Kidney epithelial cell (primary cell): ENCODE measurements at places on chromosomes 5 and 9. TPM values are rescaled to one million over a fixed set of nuclear protein-coding genes. Genes with fewer than 3 reads are reported as not detected.

DNA sequence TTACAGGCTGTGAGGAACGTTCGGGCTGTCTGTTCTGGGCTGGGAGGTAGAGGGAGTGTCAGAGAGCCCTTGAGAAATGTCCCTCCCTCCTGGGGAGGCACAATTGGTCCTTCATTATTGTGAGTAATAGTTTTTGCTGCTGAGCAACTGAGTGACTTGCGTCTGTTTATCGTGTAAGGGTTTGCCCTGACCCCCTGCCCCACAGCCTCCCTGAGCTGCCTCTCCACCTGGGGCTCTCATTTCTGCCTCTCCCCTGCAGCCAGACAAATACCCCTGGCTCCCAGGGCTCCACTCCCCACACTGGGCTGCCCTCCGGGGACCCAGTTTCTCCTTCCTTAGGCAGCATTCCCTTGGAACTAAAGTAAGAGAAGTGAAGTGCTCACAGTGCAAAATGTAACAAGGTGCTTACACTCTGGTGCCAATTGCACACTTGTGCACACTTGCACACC lies 174.9 kb upstream of the MVB12B start:
- DNase-seq = no peak

DNA sequence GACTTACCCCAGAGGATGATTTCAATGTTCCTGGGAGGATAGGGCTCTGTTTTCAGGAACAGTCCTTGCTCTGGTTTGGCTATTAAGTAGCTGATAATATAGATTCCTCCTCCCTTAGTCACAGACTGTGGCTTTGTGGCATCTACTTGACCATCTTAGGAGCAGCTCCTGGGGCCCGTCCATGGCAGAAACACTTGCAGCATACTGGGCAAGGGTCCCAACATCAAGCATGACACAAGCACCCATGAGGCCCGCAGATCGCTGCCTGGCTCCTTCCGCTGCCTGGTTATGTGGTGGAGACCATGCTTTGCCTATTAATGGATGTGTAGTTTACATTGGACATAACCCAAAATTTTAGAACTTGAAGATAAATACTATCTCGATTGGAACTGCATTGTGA lies 170.1 kb downstream of the ICE1 start:
- no peak for DNase-seq

- no peak for DNase-seq
These were observed 54.0 kb upstream of the MCCC2 start for GRCh38 chr5:71533142-71533541.

GRCh38 chr9:74753650-74754049 lies 134.1 kb downstream of the TRPM6 start:
- peak; percentile 7 for DNase-seq

GRCh38 chr9:111051400-111051799 lies 13.1 kb upstream of the LPAR1 start:
- no peak for DNase-seq

DNA sequence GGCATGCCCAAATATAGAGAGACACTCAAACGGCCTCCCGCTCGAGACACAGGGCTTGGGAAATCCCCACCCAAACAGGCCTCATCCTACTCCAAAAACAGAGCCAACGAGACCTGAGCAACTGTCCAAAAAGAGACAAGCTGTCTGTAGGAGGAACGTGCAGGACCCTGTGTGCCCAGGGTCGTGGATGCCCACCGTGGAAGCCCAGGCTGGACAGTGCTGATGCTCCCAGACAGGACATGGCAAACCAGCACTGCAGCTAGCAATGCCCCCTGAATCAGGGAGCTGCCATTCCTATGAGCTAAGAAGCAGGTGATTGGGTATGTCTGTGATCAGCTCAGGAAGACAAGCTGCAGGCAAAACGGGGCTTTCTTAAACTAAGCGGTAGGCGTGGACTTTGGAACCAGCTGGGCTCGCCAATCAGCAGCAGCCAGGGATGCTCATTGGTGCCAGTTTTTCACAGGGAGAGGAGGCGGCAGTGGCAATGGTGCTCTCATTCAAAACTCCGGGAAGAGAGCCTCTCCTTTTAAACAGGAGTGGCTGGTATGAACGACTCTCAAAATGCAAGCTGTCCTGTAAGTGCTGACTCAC lies 113.1 kb upstream of the IRX2 start:
- DNase-seq = no peak

- DNase-seq = no peak
These were observed 900 bp upstream of the HAVCR2 start for GRCh38 chr5:157109744-157110143.

DNA sequence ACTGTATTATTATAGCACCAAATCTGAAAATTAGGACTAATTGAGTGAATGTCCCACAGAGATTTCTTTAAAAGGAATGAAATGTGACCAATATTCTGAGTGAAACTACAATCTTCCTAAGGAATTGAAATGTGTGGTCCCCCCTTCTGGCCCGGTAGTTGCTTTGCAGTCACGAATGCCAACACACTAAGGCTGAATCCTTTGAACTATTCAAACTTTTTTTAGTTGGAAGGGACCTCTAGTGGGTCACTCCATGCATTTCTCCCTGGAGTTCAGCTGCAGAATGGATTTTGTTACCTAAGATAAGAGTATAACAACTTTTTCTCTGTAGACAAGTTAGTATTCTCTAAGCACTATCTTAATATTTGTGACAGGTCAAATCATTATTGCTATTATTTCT lies 2.8 kb downstream of the CDH6 start:
- DNase-seq = no peak

DNA sequence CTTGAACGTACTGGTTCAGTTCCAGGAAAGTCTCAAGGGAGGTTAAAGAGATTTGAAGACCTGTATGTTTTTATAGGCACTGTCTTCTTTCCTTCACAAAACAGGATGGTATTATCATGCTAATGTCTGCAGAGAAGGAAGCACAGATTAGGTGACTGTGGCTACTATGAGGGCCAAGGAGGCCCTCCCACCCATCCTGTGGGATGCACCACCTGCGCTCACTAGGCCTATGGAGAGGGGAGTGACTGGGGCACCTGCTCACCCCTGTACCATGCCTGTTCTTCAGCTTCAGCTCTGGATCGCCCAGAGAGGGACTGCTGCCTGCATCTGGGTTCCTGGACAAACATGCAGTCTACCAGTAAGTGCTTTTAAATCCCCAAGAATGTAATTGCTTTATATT lies 469.4 kb downstream of the CCDC171 start:
- DNase-seq = no peak

GRCh38 chr5:65721050-65721719 lies 724 bp downstream of the SGTB start:
- no peak for DNase-seq

GRCh38 chr9:135741276-135742219 lies 39.6 kb downstream of the KCNT1 start:
- no peak for DNase-seq

DNA sequence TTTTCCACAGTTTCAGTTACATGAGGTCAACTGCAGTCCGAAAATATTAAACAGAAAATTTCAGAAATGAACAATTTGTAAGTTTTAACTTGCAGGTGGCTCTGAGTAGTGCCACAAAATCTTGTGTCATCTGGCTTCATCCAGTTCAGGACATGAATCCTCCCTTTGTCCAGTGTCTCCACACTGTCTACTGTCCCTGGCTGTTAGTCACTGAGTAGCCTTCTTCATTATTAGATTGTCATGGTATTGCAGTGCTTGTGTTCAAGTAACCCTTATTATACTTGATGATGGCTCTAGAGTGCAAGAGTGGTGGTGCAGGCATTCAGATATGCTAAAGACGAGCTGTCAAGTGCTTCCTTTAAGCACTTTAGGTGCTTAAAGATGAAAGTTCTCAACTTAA lies 65.3 kb downstream of the CFAP95 start:
- DNase-seq = no peak

- no peak for DNase-seq
These were observed 32.1 kb upstream of the LMNB1 start for GRCh38 chr5:126744836-126745235.

DNA sequence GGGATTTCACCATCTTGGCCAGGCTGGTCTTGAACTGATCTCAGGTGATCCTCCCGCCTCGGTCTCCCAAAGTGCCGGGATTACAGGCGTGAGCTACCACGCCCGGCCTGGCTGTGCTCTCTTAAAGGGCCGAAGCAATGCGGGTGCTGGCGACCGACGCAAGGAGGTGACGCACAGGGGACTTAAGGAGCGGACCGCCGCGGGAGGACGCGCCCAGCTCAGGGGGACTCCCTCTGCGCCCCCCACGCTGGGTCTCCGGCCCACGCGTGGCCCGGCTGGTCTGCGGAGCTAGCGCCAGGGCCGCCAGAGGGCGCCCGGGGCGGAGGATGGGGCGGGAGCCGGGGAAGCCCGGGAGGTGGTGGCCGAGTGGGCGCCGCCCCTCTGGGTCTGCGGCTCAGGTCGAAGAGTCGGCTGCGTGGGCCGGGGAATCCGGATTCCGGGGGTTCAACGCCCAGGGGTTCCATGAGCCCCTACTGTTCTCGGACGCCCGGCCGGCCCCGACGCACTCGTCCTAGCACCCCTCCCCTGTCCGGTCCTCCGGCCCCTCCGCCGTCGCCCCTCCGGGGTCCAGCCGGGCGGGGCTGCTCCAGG lies 502 bp upstream of the CERCAM start:
- no peak for DNase-seq

DNA sequence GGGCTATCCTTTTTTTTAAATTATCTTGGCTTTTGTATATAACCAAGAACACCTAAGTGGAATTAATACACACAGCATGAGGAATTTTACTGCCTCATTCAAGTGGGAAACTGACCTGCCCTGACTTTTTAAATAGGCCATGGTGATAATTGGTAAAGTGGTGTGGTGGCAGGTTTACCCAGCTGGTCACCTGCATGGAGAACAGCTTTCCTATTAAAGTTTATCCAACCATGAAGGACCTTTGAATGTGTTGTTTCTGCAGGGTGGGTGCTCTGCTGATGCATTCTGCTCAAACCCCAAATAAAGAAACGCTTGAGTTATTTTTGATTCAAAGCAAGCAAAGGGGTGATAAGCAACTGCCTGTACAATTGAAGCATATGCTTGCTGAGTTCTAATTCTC lies 261.0 kb upstream of the GRIN3A start:
- DNase-seq = peak; percentile 23

- DNase-seq = no peak
These were observed 21.1 kb upstream of the IL9 start for GRCh38 chr5:135916638-135917263.

DNA sequence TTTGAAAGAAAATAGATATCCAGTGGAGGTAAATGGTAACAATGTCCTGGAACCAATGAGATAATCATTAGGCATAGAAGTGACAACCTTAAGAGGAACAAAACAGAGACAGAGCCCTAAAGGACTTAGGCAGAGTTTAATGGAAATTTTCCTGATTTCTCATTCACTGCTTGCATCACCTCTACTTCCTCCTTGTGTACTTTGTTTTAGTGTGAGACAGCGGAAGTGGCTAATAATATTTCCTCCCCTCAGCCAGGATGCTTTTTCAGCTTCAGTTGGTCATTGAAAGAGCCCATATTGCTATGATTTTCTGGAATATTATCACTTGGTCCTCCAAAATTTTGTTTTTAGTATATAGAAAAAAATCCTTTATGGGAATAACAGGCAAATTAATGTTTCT lies 153.4 kb upstream of the MPDZ start:
- no peak for DNase-seq

GRCh38 chr9:35340046-35340445 lies 149.9 kb upstream of the RUSC2 start:
- DNase-seq = no peak

DNA sequence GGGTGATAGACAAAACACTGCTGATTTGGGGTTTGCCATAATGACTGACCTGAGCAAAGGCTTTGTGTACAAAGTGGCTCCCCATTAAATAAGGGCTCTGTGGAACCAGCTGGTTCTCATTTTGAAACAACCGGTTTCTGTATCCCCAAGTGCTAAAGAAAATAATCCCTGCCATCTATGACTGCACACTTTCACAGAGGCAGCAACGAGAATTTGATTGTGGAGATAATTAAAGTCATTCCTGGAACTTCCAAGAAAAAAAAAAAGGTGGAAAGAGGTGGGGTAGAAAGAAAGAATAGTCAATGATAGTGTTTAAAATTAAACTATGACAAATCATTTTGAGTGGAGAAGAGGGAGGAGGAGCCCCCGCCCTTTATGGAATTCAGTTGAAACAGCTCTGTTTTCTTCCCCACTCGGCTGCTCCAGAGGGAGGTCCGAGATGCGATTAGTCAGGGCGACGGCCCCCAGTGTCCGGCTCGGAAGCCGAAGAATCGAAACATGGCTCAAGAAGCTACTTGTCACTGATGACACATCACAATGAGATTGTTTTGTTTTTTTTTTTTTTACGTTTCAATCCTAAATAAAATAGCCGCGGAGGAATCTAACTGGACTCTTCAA lies 38.4 kb downstream of the EBF1 start:
- DNase-seq = peak; percentile 28

DNA sequence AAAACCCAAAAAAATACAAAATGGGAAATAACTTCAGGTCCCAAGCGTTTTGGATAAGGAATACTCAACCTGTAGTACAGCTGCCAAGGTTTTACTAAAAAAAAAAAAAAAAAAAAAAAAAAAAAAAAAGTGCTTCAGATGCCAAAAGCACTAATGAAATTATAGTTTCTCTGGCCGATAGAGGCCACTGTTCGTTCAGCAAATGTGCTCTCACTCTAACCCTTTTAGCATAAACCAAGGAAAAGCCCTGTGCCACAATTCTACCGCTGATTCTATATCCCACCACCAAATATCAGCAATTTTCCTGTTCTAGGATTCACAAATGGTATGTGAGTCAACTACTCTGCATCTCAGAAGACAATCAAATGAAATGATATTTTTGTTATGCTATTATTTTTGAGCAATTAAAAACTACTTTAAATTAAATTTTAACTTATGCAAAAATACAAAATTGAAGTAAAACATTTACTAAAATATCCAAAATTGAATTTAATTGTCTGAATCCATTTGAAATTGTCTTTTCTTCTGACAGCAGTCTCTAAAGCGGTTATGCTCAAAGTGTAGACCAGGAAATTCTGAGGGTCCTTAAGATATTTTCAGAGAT lies 79.8 kb downstream of the RICTOR start:
- DNase-seq = peak; percentile 39

BARX1 gene
- not detected in 2 replicates for total RNA-seq

NUTM2G gene
- not detected in 2 replicates for total RNA-seq

CYLC2 gene
- total RNA-seq = not detected in 2 replicates

ASPN gene
- total RNA-seq = not detected in 2 replicates

PIP5K1B gene
- total RNA-seq = 0.55 and 0.71 TPM in 2 replicates

GFRA3 gene
- total RNA-seq = 0.08 TPM in 1 of 2 replicates, not detected in the other

AGXT2 gene
- not detected in 2 replicates for total RNA-seq

NUP188 gene
- total RNA-seq = 35.5 and 39.9 TPM in 2 replicates
